ENCODE measurements at places on chromosomes 1 and 21.
A peak's percentile ranks its signal among the peaks of the same experiment; 100 is the strongest.

GRCh38 chr1:24846671-24847070 is 83.4 kb downstream of the RUNX3 start:
- DNase-seq: no peak

DNA sequence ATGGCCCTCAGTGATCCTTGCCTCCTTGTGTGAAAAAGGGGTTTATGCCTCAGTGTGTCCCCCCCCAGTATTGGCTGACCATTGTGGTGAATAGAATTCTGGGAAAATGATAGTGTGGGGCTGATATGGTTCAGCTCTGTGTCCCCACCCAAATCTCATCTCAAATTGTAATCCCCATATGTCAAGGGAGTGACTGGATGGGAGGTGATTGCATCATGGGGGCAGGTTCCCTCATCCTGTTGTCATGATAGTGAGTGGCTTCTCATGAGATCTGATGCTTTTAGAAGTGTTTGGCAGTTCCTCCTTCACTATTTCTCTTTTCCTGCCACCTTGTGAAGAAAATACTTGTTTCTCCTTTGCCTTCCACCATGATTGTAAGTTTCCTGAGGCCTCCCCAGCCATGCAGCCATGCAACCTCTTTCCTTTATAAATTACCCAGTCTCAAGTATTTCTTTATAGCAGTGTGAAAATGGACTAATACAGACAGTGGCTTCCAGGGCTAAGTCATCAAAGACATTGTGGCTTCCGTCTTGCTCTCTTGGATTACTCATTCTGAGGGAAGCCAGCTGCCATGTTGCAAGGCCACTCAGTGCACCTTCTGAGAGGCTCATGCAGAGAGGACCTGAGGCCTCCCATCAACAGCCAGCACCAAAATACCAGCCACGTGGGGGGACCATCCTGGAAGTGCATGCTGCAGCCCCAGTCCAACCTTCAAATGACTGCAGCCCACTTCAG is 40.6 kb upstream of the SOD1 start:
- DNase-seq: no peak

DNA sequence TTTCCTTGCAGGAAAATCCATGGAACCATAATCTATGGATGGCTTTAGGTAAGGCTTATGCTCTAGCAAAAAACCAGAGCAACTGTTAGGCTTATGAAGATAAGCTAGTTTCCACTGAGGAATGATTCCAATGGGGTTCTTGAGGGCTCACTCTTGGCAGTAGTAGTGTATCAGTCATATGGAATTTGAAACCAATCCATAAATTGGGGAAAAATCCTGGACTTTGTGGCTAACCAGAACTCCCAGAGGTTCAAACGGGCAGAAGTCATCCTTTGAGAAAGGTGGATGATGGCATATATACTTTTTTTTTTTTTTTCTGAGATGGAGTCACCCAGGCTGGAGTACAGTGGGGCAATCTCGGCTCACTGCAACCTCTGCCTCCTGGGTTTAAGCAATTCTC is 54.2 kb upstream of the ATF3 start:
- no peak for DNase-seq

DNA sequence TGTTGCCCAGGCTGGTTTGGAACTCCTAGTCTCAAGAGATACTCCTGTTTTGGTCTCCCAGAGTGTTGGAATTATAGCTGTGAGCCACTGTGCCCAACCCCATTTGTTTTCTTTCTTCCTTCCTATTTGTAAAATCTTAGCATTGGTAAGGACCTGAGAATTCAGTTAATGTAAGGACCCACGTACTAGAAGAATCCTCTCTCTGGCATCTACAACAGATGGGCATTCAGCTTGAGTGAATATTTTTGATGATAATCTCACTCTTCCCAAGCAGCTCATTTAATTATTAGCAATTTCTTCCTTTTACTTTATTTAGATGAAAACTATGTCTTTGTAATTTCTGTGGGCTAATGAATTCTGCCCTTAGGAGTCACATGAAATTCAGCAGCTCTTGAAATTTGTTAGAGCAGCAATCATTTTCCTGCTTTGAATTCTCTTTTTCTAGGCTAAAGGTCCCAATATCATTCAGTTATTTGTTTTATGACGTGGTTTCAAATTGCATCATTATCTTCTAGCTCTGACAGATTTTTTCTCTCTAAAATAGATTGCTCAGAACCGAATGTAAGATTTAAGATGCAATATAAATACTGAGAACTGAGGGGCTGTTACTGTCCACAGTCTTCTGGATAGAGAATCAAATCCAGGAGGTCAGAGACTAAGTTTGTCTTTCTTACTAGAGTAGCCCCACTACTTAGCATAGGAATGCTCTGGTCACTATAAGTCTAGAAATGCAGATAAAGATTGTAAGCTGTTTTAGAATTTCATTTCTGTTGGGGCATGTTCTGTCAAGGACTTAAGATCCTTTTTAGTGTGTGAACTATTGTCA is 59.4 kb downstream of the EPB41 start:
- DNase-seq: no peak

- no peak for DNase-seq
Observed at GRCh38 chr1:97925151-97925550, 4.3 kb upstream of the DPYD start.

- DNase-seq: no peak
Observed at GRCh38 chr1:21894034-21894881, 42.9 kb downstream of the HSPG2 start.

DNA sequence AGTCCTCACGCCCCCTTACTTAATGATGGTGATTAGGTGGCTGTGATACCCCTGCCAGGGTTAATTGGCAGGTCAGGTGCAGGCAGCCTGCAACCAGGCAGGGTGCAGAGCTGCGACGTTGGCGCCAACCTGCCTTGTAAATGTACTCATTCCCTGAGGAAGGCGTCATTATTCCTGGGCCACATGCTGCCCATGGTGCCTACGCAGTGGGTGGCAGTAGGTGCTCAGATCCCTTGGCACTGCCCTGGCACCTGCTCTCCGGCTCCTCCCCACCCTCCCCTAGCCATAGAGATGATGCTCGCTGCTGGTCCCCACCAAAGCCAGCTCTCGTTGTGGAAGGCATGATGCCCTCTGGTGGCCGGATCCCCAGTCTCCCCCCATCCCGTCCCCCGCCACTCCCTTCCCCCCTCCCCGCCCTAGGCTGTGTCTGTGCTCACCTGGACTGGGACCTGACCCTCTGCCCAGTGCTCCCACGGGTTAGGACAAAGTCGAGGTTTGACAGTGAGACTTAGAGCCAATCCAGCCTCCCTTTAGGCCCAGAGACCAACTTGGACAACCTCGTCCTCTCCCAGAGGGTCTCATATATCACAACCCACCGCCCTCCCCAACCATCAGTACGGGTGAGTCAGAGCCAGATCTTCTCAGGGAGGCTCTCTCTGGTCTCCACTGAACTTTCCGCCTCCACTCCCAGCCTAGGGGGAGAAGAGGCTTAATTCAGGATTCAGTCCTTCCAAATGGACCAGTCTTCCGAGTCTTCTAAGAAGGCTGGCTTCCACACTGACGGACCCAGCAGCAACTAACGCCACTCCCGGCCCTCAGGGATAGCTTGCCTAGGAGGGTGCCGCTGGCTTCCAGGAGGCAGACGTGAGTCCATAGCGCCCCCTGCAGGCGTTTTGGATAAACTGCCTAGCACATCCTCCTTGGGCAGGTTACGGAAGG is 5.7 kb downstream of the KRTCAP2 start:
- DNase-seq: peak; percentile 56
